ENCODE measurements at places on chromosomes 2 and 18.

DNA sequence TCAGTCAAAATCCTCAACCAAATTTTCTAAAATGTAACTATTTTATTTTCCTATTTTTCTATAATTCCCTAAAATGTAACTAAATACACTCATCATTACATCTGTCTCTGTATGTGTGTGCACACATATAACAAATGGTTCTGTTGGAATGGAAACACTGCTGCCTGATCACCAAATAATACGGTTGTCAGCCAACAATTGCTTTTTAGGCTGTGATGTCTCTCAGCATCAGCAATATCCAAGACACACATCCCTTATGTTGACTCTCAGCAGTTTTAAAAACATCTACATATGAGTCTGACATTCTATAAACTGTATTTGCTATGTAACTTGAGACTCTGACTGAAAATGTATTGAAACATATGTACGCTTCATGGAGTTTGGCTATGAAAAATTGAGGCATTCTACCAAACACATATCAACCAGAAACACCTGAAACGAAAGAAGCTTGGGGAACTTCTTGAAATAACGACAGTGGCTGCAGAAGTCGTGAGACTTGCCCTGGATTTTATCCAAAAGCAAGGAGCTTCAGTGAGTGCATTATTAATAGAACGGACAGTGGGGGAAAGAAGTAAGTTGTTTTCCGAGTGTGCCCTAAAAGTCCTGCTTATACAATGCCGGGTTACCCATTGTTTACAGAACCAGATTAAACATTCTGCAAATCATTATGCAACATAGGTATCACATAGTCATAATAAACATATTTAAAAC lies 110.2 kb upstream of the ITGB6 start:
- DNase-seq = no peak

DNA sequence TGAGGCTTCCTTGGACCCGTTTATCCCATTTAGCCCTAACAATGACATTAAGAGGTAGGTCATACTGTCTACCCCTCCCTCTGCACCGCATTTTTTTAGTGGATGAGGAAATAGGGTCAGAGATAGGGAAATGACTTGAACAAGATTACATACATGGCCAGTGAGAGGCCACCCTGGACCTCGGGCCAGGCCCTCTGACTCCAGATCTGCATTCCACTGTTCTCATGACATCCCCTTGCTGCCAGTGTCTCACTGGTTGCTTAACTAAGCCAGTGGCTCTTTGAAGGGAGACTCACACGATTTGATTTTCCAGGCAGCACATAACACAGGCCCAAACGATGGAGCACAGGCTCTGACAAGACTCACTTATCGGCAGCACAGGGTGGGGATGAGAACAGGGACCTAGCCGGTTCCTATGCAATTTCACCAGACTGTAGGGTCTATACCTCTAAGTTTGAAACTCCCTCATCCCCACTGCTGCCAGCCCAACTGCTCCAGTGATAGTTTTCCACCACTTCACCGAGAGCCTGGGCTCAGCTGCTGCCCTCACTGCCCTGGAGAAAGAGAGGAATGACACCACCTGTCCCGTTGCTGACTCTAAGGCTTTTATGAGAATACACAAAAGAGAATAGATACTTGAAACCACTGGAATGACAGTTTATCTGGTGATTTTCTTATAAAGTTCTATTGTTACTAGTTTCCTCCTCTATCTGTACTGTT lies 82.5 kb downstream of the TMEM247 start:
- no peak for DNase-seq

- DNase-seq = no peak
These were observed 238.9 kb upstream of the ID2 start for GRCh38 chr2:8442833-8443486.

DNA sequence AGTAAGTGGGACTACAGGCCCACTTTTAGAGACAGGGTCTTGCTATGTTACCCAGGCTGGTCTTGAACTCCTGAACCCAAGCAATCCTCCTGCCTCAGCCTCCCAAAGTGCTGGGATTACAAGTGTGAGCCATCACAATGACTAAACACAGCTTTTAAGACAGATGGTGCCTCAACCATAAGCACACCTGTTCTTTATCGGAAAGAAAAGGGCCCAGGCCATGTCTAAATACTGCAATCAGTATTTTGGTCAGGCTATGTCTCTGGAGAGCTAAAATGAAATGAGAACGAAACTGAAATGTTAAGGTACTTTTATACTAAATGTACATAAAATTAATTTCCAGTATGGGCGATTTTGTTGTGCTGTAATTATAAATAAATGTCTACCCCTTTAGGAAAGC lies 69.5 kb upstream of the SPTBN1 start:
- no peak for DNase-seq

- DNase-seq = no peak
These were observed 89.8 kb downstream of the PKP4 start for GRCh38 chr2:158546412-158547144.
